ENCODE measurements at places on chromosomes 6 and 20.

GRCh38 chr6:162572240-162572639 is 155.3 kb downstream of the PRKN start:
- no peak for DNase-seq

GRCh38 chr20:31740208-31740607 is 1.1 kb downstream of the TPX2 start:
- DNase-seq = no peak

- no peak for DNase-seq
Observed at GRCh38 chr6:135475292-135475886, 22.2 kb downstream of the AHI1 start.

- no peak for DNase-seq
Observed at GRCh38 chr20:50831622-50832021, 36.8 kb downstream of the BCAS4 start.

- no peak for DNase-seq
Observed at GRCh38 chr20:38117635-38118034, 47.4 kb downstream of the TGM2 start.

DNA sequence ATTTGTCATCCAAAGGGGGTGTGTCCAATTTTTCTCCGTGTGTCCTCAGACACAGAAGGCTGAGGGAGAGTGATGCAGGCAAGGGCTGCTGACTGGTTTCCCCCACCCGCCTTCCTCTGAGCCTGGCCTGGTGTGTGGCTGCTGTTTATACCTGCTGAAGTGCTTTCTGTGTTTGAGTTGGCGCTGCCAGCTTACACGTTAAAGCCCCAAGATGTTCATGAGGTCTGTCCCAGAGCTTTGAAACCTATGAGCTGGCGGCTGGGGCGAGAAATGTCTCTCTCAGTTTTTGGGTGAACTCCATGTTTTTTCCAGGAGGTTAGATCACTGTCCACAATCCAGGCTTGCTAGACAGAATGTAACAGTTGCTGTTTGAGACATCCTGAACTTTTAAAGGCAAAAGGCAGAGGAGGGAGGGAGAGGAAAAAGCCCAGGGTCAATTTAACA is 69.0 kb upstream of the CCN2 start:
- DNase-seq = no peak

DNA sequence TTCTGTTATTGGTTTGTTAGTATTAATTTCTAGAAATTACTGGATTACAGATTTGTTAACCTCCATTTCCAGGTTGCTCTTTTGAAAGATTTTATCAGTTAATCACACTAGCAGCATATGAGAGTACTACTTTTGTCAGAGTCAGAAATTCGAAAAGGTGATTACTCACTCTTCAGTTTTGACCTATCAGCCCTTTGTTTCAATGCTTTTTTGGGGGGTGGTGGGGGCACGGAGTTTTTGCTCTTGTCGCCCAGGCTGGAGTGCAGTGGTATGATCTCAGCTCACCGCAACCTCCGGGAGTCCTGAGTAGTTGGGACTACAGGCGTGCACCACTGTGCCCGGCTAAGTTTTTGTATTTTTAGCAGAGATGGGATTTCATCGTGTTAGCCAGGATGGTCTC is 149.2 kb downstream of the JARID2 start:
- no peak for DNase-seq

DNA sequence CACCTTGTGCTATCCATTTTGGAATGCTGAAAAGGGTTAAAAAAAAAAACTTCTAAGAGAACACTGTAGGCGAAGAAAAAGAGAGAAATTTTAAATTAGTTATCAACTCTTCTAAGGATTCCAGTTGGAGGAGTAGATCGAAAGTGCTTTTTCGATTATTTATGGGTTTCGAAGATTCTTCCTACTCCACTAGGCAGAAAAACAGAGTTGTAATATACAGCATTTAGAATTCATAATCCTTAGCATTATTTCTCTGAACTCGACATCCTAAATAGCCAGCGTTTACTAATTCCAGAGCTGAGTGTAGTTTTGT is 817 bp upstream of the RNF217 start:
- no peak for DNase-seq

DNA sequence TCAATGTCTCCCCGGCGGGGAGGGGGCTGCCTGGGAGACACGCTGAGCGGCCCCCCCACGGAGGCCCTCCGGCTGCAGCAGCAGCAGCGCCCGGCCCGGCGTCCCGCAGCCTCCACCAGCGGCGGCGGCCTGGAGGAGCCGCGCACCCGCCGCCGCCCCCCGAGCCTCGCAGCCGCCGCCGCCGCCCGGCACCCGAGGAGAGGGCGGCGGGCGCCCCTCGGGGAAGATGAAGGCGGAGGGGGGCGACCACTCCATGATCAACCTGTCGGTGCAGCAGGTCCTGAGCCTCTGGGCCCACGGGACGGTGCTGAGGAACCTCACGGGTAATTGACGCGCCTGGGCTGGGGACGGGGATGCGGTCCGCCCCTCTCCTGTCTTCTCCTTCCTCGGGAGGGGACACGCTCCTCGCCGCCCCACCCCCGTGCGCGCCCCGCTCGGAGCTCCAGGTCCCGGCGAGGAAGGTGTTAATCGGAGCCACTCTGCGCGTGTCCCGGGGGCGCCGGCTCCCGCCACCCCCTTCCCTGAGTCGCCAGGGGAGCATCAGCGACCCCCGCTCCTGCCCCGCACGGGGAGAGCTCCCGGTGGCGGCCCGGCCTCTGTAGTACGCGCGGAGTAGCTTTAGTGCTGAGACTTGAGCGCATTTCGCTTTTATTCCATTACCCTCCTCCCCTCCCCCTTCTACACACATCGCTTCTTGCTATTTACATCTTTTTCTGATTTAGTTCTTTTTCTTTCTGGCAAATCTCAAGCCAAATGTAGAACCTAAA is 686 bp downstream of the TMEM170B start:
- DNase-seq = no peak

DNA sequence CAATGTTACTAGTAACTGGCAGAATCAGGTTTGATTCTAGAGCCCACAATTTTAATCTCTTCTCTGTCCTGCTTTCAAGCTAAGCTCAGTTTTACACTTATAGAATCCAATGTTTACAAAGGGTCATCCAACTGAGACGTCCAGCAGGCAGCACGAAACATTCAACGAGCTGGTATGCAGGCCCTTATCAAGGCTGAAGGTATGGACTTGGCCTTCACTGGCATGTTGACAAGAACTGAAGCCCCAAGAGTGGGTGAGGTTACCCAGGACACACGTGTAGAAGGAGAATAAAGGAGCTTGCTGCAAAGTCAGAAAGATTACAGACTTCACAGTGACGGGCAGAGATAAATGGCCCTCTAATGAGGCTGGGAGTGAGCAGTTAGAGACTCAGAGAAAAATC is 187.4 kb downstream of the KIF16B start:
- no peak for DNase-seq

DNA sequence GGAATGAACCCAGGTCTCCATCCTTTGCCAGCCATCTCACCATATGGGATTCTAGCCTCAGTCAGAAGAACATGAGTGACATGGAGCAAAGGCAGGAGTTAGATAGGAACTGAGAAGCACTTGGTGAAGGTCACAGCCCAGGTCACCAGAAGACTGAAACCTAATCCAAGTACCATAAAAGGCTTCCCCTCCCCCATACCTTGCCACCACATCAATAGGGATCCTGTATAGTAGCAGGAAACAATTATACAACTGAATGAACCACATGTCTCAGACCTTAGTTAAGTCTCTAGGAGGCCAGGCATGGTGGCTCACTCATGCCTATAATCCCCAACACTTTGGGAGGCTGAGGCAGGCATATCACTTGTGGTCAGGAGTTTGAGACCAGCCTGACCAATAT is 49.6 kb downstream of the KIZ start:
- no peak for DNase-seq

Data from stimulated activated CD8-positive, alpha-beta memory T cell treated with anti-CD3 and anti-CD28 coated beads, Interleukin-15, amount 100 ng/mL, for 24 hours (primary cell).